Mammary epithelial cell (primary cell): ENCODE measurements at places on chromosomes 1 and 21. TPM values are rescaled to one million over a fixed set of nuclear protein-coding genes. Genes with fewer than 3 reads are reported as not detected.

GRCh38 chr1:51172811-51173210, 63.3 kb upstream of the RNF11 start:
- DNase-seq = no peak

DNA sequence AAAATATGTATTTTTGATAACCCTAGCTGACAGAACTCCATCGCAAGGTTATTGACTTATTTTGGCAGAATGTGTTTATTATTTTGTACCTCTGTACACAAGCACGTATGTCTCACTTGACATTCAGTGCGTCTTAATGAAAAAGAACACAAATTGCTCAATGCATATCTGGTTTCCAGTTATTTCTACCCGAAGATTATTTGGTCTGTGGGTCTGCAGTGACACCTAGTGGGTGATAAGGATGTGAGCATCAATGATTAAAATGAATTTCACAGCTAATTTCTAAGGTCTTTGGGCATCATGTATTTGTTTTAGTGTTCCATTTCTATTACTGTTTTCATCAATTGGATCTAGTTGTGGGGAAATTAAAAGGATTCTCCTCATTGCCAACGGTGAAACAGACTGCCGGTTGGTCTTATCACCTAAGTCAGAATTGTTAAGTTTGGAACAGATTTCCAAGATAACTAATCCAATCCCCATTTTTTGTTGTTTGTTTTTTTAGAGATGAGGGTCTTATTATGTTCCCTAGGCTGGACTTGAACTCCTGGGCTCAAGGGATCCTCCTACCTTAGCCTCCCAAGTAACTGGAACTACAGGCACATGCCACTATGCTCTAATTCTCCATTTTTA, 13.9 kb downstream of the DDX20 start:
- peak; percentile 42 for DNase-seq

GRCh38 chr1:223664106-223664505, 1.4 kb downstream of the CAPN8 start:
- no peak for DNase-seq

GRCh38 chr1:11500881-11501280, 21.9 kb downstream of the DISP3 start:
- DNase-seq = no peak

GPR153 gene
- 10.7 TPM for total RNA-seq

PAFAH2 gene
- total RNA-seq = 17.2 TPM

DNA sequence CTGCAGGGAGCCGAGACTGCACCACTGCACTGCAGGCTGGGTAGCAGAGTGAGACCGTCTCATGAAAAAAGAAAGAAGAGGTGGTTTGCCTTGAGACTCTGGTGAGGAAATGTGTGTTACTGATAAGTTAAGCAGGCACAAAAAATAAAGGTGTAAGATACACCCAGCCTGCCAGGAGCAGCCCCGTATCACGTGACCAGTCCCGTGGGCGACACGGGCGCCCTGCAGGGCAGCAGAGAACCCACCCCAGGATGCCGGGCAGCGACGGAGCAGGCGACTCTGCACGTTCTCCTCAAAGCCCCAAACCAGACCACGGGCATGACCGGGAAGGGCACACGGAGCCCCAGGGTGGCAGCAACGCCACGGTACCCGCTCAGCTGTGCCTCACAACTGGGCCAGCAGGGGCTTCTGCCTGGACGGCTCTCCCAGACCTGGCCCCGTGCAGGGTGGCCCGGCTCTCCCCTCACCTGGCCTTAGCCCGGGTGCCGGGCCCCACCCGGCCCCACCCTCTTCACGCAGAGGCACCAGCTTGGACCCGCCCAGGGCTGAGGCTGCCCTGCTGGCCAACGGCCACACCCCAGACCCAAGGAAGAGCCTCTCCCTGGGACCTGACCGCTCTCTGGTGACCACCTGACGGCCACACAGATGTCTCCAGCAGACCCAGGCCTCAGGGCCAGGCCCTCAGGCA, 8.1 kb upstream of the TNFRSF4 start:
- no peak for DNase-seq

- DNase-seq = no peak
Measured at GRCh38 chr1:147169840-147170674, 2.2 kb downstream of the PRKAB2 start.

DNA sequence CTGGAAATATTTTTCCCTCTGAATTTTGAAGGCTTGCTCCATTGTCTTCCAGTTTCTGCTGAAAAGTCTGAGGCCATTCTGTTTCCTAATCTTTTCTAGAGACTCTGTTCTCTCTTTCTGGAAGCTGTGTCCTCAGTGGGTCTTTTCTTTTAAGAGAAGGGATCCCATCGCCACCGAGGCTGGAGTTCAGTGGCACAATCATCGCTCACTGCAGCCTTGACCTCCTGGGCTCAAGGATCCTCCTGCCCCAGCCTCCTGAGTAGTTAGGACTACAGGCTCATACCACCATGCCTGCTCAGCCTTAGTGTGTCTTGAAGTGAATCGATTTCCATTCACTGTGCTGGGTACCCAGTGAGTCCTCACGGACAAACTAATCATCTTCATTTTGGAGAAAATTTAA, 9.6 kb upstream of the LRP8 start:
- DNase-seq = no peak

CFAP74 gene
- total RNA-seq = not detected

TLCD4 gene
- total RNA-seq = 2.3 TPM

DNA sequence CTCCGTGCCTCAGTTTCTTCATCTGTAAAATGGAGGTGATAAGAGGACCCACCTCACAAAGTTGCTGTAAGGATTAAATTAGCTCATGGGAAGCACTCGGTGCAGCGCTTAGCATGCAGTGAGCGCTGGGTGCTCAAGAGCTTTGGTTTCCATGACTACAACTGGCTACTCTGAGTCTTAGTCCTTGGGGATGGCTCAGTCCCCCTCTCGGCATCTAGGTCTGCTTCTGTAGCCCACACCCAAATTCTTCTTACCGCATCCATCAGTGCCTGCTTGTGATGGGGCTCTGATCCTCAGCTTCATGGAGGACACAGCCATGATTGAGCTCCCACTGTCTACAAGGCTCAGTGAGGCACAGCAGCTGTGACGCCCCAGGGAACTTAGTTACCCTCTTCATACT, 159.0 kb downstream of the ACTL8 start:
- DNase-seq = no peak

- DNase-seq = no peak
Measured at GRCh38 chr1:1181938-1182410, 8.3 kb downstream of the TTLL10 start.

DNA sequence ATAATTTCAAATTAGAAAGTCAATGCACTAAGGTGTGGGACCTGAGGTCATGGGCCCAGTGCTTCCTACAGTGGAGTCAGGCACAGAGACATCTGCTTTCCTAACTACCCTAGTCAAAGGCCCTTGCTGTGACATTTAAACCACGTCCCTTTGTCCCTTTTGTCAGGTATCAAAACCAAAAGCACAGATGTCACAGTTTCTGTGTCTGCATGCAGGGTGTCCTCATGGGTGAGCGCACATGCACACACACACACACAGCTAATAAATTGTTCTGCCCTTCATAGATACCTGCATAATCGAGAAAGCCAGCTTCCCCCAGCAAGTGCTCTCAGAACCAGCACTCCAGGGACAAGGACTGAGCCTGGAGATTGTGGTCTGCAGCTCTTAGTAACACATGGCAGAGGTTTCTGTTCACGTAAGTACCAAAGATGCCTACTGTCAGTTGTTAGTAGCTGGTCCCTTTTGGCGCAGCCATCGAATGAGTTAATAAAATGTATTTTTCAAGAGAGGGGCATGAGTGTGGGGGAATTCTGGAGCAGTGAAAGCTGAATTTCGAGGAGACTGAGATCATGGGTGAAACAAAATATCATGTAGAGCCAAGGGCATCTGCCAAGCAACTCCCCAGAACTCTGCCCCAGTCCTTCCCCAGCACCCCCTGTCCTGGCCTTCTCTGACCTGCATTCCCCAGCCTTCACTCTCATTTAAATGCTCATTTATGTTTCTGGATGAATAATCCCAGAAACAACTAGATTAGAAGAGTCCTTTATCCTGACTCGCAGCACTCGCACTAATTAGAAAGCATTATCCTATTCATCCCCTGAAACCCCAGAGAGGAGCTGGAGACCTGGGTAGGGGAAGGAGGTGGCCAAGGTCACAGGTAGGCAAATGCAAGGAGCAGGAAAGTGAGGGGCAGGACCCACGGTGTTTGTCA, 25.5 kb downstream of the TNR start:
- no peak for DNase-seq

- peak; percentile 65 for DNase-seq
Measured at GRCh38 chr1:101002551-101002950, 23.0 kb downstream of the DPH5 start.

DNA sequence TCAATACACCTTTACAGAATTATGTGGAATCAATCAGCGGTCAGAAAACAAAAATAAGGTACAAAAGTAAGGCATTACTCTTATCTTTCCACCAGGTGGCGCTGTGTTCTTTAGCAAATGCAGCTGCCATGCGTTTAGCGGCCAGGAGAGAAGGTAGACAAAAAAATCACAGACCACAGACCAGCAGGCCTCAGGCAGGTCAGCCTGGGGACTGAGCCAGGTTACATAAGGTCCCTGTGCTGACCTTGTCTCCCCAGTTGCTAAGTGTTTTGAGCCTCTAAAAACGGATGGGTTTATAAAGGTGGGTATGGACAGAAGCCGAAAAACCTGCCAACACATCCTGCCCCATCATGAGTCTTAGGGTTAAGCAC, 2.8 kb downstream of the RGS16 start:
- peak; percentile 52 for DNase-seq

PROX1 gene
- 0.35 and 1.3 TPM in 2 replicates for total RNA-seq

OR10J1 gene
- total RNA-seq = not detected

DNA sequence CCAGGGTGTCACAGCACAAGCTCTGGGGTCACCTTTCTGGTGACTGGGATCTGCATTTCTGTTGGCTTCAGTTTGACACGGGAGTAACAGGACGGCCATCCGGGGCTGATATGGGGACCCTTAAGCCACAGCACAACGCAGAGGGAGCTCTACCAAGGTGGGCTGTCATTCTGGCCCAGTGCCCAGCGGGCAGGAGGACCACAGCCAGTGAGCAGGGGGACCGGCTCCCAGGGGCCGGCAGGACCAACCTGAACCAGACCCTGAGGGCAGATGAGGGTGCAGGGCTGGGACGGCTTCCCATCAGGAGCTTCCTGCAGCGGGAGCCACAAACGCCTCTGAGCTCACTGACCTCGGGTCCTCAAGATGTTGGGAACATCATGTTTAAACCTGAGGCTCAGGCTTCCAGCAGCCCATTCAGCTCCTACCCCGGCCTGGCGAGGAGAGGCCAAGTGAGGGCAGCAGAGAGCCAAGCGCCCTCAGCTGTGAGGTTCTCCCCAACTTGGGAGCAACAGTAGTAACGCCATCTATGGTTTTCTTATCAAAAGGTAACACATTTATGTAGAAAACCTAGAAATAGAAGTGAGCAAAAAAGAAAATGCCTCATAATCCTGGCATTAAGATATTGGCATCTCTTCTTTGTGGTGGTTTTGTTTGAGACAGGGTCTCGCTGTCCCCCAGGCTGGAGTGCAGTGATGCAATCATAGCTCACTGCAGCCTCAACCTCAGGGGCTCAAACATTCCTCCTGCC, 26.8 kb downstream of the TMEM201 start:
- DNase-seq = peak; percentile 32

GRCh38 chr21:29583424-29583924, 284.8 kb downstream of the BACH1 start:
- no peak for DNase-seq

GRCh38 chr1:232932486-232933425, 17.7 kb upstream of the NTPCR start:
- DNase-seq = no peak

GRCh38 chr21:43653626-43654025, 5.7 kb downstream of the HSF2BP start:
- no peak for DNase-seq

- peak; percentile 73 for DNase-seq
Measured at GRCh38 chr1:58812926-58813325, 29.1 kb upstream of the JUN start.

DNAJC28 gene
- 0.69 and 1.2 TPM in 2 replicates for total RNA-seq

DNA sequence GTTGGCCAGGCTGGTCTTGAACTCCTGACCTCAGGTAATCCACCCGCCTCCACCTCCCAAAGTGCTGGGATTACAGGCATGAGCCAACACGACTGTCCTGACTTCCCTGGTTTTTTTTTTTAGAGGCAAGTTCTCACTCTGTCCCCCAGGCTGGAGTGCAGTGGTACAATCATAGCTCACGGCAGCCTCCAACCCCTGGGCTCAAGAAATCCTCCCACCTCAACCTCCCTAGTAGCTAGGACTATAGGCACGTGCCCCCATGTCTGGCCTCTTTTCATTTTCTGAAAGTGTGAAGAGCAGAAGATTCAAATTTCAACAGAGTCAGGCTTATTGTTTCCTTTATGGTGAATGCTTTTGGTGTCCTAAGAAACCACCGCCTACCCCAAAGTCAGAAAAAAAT, 21.7 kb upstream of the SOX13 start:
- DNase-seq = no peak

- no peak for DNase-seq
Measured at GRCh38 chr1:222004784-222005183, 262.9 kb upstream of the DUSP10 start.

DNA sequence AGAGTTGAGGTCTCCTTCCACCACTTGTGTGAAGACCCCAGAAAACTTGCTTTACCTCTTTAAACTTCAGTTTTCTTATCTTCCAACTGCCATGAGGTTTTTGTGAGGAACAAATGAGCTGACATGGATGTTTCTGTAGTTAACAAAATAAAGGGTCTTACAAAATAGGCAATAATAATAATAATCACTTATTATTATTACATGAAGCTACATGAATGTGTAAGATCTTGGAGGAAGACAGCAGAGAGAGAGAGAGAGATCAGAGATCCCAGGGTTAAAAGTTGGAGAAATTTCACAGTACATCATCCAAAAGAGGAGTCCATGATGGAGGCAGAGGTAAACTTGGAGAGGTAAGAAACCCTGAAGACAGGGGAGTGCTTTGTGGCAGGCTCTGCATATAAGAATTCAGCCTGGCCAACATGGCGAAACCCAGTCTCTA, 10.7 kb downstream of the RCC1 start:
- DNase-seq = no peak

DNA sequence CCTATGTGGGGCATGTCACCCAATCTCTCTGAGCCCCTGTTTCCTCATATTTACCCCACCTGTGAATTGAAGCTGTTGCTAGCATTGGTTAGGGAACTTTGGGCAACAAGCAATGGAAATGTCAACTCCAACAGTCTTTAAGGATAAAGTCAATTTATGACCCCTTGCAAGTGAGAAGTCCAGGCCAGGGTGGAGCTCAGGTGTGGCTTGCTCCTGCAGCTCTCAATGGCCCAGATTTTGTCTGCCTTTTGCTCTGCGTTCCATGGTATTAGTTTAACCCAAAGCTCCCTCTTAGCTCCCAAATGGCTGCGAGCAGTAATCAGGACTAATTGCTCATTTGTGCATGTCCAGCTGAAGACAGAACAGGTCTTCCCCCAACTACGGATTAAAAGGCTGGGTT, 70.4 kb upstream of the ABCG1 start:
- no peak for DNase-seq

LINGO4 gene
- not detected in 2 replicates for total RNA-seq

GRCh38 chr1:81703756-81704463, 96.8 kb upstream of the ADGRL2 start:
- peak; percentile 75 for DNase-seq

AQP10 gene
- not detected in 2 replicates for total RNA-seq

PRRX1 gene
- 1.7 TPM for total RNA-seq

GRCh38 chr1:247218121-247218651, 37.7 kb upstream of the VN1R5 start:
- no peak for DNase-seq
